Progenitor cell of endocrine pancreas (in vitro differentiated cells): ENCODE measurements at places on chromosomes 3 and 15. TPM values are rescaled to one million over a fixed set of nuclear protein-coding genes. Genes with fewer than 3 reads are reported as not detected.

MYD88 gene
- 23.9 and 24.2 TPM in 2 replicates for total RNA-seq

TUSC7 gene
- not detected in 2 replicates for total RNA-seq

ARPP21 gene
- not detected in 2 replicates for total RNA-seq

LEKR1 gene
- total RNA-seq = 2.4 and 4.1 TPM in 2 replicates

MYEF2 gene
- 126 and 128 TPM in 2 replicates for total RNA-seq

DNA sequence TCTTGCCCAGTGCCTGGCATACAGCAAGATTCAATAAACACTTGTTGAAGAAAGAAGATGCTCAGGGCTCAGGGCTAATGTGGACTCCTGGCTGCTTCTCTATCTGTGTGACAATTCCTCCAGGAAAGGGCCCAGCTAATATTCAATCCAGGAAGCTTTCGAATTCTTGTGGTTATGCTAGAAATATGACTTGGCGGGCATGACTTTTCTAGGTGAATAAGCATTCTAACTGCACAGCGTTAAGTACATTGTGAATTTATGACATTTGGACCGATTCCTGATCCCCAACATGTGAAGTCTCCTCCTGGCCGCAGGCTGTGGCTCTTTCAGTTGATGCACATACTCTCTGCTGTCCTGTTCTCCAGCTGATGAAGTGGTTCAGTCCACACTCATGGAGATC is 117.0 kb downstream of the IMPG2 start:
- no peak for DNase-seq

GRCh38 chr3:125136966-125137357 is 75.6 kb downstream of the SLC12A8 start:
- no peak for DNase-seq

DNA sequence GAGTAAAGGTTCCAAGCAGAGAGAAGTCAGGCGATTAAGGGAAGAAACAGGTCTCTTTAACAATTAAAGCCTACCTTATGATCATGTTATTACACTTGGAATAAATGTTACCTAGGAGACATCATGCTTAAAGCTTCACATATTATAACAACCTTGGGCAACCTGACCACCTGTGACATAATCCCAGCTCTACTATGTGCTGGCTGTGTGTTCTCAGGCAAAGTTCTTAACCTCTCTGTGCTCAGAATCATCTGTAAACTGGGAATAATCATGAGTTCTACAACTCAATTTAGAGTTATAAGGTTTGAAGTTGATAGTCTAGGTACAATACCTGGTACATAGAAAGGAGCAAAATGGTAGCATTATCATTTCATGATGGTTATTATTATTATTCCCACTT is 159.3 kb downstream of the MAGI1 start:
- no peak for DNase-seq

GRCh38 chr3:79047581-79047980 is 720.2 kb downstream of the ROBO1 start:
- DNase-seq = no peak

GRCh38 chr3:194691481-194692283 is 6.0 kb downstream of the FAM43A start:
- no peak for DNase-seq

DNA sequence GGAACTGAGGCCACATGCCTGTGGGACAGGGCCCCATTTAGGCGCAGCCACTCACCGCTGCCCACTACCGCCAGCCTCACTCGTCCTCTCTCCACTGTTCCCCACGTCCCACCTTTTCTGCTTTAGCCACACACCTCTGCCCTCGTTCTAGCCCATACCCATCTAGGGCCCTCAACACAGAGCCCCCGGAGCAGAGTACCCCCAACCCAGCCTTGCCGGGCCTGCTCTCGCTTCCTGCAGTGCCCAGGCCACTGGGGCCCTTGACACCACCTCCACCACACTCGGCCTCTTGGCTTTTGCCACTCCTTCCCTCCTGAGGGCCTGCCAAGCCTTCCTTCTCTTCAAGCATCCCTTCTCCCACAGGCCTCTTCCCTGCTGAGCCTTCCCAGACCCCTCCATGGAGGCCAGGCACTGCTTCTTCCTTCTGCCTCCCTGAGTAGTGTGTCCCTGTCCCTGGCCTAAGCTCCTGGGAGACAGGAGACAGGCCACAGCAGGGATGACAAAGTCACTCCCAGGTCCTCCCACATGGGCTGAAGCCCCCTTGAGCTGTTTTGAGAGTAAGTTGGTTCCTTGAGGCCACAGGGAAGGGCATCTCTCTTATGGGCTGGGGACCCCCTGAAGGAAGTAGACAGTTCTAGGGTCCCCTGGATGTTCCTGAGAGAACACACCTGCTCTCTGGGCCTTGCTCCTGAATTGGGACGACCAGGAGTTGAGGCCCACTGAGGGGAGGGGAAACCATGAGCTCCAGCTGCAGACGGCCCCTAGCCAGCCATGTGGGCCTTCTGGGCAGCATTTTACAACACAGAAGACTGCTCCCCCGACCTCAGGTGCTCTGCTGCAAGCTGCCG is 4.4 kb downstream of the PRSS50 start:
- no peak for DNase-seq

DNA sequence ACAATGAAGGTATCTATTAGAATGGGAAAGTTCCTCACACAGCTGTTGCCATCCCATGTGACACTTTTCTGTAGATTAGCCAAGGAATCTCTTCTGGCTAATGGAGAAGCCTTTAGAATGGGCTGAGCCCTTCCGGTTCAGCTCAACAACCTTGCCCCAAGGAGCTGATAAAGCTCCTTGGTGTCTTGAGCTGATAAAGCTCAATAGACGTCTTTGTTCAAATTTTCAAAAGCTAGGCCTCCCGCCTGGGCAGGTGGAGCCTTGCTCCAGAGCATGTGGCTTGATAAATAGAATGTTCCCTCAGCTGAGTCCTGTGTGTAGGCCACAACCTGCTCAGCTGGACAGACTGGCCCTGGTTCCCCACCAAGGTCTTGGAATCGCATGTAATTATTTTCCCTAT is 7.2 kb upstream of the BNIP2 start:
- DNase-seq = no peak

GPR171 gene
- total RNA-seq = not detected in 2 replicates

- no peak for DNase-seq
Measured at GRCh38 chr3:100093831-100094230, 20.5 kb downstream of the FILIP1L start.

MESP1 gene
- total RNA-seq = 0.50 and 0.51 TPM in 2 replicates

CFAP100 gene
- 0.79 and 1.00 TPM in 2 replicates for total RNA-seq

DNA sequence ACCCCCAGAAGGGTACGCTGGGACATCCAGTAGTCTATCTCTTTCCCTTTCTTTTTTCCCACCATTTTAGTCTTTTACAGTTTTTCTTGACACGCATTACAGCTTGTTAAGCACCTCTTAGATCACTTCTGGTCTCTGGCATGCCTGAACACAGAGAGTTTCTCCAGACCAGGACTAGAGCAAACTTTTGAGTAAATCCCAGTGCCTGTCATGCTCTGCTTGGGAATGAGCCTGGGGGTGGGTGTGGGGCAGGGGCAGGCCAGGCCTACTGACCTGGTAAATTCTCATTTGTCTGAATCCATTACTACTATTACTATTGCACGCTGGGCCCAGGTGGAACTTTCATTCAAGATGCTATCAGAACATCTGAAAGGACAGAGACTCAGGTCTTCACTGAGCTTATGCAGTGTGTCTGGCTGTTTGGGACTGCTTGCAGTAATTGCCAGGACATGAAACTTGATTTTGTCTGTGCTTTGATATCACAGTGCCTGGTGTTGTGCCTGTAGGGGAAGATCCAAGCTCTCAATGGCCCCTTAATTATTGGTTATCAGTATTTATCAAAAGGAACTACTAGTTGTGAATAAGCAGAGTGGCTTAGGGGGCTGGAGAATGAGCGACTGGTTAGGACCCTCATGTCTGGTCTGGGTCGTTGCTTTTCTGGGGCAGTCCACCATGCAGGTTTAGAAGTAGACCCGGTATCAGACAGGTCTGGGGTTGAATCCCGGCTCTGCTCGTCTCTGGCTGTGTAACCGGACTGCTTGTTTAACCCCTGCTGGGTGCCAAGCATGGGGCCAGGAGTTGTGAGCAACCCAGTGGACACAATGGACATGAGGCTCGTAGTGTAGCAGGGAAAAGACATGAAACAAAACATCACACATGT is 196.1 kb upstream of the TLE3 start:
- DNase-seq = no peak

- DNase-seq = peak; percentile 82
Measured at GRCh38 chr15:59528961-59529402, 82.6 kb upstream of the GCNT3 start.

LIPH gene
- 0.11 and 0.79 TPM in 2 replicates for total RNA-seq

GRCh38 chr15:74438721-74439316 is 5.1 kb upstream of the SEMA7A start:
- DNase-seq = peak; percentile 49

GRCh38 chr15:89814112-89814742 is 425 bp downstream of the ANPEP start:
- DNase-seq = no peak

COLQ gene
- 9.2 and 9.9 TPM in 2 replicates for total RNA-seq

- no peak for DNase-seq
Measured at GRCh38 chr3:57673156-57673555, 19.7 kb downstream of the DENND6A start.

UBP1 gene
- total RNA-seq = 78.1 and 86.7 TPM in 2 replicates

GRCh38 chr3:148884261-148884660 is 19.2 kb downstream of the CPA3 start:
- no peak for DNase-seq

DNA sequence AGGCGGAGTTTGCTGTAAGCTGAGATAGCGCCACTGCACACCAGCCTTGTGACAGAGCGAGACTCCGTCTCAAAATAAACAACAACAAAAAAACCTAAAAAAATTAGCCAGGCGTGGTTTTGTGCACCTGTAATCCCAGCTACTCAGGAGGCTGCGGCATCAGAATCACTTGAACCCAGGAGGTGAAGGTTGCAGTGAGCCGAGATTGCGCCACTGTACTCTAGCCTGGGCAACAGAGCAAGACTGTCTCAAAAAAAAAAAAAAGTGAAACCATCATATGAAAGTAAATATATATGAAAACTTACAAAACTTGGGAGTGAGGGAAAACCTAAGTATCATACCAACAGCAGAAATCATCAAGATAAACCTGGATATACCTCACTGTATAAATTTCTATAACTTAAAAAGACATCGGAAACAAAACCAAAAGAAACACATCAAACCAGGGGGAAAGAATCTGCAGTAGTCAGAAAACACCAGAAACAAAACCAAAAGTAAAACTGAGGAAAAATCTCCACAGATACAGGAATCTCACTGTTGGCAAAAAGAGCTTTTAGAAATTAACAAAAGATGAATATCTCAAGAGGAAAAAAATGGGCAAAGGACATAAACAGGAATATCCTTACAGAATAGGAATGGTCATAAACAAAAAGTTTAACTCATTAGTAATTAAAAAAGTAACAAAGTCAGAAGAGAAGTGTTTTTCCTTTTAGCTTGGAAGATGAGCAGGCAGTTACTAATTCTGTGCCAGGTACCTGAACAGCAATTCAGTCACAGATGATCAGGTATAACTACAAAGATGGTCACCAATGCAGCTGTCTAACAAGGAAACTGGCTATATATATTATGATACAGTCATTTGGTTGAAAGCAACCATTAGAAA is 41.3 kb downstream of the ETV5 start:
- DNase-seq = no peak

SHQ1 gene
- total RNA-seq = 19.4 and 26.5 TPM in 2 replicates

- no peak for DNase-seq
Measured at GRCh38 chr3:175349168-175349567, 490.0 kb downstream of the NAALADL2 start.

GRCh38 chr3:72143966-72144717 is 359.2 kb upstream of the PROK2 start:
- no peak for DNase-seq

EIF2B5 gene
- 45.4 and 45.7 TPM in 2 replicates for total RNA-seq

DNA sequence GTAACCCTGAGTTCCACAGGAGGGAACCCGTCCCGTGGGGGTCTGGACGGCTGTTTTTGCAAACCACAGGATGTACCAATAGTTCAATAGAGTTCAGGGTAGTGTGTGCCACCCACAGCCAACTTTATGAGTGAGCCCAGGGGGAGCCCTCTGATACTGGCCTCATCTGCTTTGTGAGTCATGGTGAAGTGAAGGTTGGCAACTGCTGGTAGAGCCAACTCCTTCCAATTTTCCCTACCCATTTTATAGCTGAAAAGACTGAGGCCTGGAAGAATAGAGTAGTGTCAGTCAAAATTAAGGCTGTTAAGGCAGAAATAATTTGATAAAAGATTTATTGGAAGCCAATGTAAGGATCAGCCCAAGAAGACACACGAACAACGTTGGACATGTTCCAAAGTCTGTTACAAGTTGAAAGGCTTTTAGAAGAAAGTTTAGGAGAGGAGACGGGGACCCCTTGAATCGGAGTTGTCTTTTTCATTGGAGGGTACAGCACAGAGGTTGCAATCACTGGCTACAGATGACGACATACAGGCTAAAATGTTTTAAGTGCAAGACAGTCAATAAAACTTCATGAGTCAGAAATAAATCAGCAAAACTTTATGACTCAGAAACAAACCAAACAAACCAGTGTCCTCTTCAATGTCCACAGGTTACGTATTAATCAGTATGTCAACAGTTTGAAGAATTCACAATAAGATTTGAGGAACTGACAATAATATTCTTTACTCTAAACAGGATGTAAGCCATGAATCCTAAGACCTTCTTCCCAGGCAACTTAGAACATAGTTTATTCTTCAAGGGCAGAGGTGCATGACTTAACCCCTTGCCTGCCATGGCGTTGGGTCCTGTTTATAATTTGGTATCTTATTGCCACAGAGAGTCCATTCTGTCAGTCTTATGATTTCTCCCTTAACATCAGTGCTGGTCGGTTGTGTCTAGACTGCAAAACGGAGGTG is 62.9 kb upstream of the NR2E3 start:
- DNase-seq = no peak

- DNase-seq = no peak
Measured at GRCh38 chr15:92029767-92030166, 176.3 kb downstream of the SLCO3A1 start.

RTP3 gene
- total RNA-seq = not detected in 2 replicates

DNA sequence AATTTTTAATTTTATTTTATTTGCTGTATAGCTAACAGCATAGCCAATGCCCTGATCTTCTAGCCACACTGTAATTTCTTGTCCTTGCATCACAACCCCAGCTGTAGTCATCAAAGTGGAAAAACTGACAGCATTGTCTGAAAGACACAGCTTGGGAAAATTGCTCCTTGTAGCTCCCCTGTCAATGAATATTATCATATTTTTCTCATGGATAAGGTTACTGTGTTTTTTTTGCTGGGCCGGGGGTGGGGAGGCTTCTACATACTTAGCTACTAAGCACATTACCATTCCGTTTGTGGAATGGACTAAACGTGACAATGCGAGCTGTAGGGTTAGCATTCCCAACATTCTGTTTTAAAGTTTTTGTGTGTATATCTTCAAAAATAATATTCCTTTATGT is 381.3 kb downstream of the TIGIT start:
- no peak for DNase-seq

DNA sequence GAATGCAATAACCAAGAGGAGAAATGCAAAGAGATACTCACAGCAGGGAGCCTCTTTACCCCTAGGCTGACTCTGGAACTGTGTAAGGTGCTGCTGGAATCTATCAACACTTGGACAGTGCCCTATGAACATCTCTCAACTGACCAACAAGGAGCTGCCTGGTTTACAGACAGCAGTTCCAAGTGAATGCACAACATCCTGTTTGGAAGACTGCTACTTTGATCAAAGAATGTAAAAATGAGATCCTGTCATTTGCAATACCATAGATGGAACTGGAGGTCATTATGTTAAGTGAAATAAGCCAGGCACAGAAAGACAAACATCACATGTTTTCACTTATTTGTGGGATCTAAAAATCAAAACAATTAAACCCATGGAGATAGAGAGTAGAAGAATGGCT is 136.3 kb downstream of the IMPG2 start:
- DNase-seq = no peak
